ENCODE measurements at places on chromosomes 3 and 15.
A peak's percentile ranks its signal among the peaks of the same experiment; 100 is the strongest.

GRCh38 chr3:150544726-150545125 lies 1.6 kb downstream of the SERP1 start:
- no peaks in the 10 kb centered on the region for H3K27me3 ChIP-seq
- H3K27ac ChIP-seq: peak overlapping the region; percentile 99
- no peak for DNase-seq
- peak overlapping the region; percentile 24 for H3K4me3 ChIP-seq

- H3K4me1 ChIP-seq: no peaks in the 10 kb centered on the region
- no peaks in the 10 kb centered on the region for H3K27me3 ChIP-seq
- H3K4me3 ChIP-seq: no peak overlapping the region
- no peaks in the 10 kb centered on the region for H3K36me3 ChIP-seq
- DNase-seq: no peak
- no peak overlapping the region for H3K27ac ChIP-seq
Measured at GRCh38 chr3:94359996-94360395, 297.1 kb downstream of the NSUN3 start.

- H3K4me3 ChIP-seq: no peak overlapping the region
- H3K27me3 ChIP-seq: peaks cover 14% of the 10 kb centered on the region
- no peaks in the 10 kb centered on the region for H3K36me3 ChIP-seq
- H3K27ac ChIP-seq: no peak overlapping the region
- no peak for DNase-seq
Measured at GRCh38 chr15:33190539-33190938, 4.0 kb downstream of the FMN1 start.

DNA sequence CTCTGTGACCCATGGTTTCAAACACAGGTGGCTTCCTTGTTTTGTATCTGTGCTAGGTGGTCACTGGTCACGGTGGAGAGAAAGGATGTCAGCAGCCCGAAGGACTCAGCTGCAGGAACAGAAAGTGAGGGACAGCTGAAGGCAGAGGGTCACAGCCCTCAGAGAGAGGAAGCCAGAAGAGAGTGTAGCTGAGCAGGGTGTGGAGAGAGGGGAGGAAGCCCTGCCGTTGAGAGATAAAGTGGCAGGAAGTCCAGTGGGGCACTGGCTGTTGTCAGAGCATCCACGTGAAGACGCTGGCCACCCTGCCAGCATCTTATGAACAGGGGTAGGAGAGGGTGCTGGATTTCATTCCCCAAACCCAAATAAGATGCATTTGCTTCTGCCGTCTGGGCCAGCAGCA lies 36.9 kb downstream of the LIMD1 start:
- peaks cover 14% of the 10 kb centered on the region for H3K36me3 ChIP-seq
- no peak for DNase-seq
- H3K4me1 ChIP-seq: peaks cover 37% of the 10 kb centered on the region
- H3K27ac ChIP-seq: peak overlapping the region; percentile 9
- no peaks in the 10 kb centered on the region for H3K27me3 ChIP-seq

DNA sequence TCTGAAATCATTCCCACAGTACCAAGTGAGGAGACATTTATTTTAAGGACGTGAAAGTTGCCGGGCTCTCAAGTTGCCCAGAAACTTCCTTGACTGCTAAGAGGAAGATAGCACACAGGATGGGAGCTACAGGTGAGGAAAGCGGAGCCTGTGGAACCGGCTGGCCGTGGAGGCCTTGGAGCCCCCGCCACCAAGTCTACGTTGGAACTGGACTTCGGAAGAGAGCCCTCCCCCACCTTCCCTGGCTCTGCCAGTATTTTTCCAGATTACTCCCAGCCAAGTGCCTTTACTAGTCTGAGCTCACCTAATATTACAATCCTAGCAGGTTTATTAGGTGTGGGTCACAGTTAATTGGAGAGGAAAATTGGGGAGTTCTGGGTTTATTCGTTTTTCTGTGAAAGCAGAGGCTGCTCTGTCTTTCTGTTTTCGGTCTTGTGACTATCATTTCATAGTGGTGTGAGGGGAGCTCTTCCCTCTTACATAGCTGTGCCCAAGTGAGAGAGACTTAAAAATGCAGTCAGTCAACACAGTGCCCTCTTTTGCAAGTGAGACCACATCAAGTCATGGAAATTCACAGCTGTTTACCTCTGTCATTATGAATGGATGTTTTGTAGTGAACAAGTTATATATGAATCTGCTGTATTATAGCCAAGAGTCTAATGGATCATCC lies 6.8 kb downstream of the BOC start:
- DNase-seq: no peak
- H3K4me1 ChIP-seq: no peaks in the 10 kb centered on the region
- H3K36me3 ChIP-seq: no peaks in the 10 kb centered on the region
- H3K27ac ChIP-seq: no peak overlapping the region

DNA sequence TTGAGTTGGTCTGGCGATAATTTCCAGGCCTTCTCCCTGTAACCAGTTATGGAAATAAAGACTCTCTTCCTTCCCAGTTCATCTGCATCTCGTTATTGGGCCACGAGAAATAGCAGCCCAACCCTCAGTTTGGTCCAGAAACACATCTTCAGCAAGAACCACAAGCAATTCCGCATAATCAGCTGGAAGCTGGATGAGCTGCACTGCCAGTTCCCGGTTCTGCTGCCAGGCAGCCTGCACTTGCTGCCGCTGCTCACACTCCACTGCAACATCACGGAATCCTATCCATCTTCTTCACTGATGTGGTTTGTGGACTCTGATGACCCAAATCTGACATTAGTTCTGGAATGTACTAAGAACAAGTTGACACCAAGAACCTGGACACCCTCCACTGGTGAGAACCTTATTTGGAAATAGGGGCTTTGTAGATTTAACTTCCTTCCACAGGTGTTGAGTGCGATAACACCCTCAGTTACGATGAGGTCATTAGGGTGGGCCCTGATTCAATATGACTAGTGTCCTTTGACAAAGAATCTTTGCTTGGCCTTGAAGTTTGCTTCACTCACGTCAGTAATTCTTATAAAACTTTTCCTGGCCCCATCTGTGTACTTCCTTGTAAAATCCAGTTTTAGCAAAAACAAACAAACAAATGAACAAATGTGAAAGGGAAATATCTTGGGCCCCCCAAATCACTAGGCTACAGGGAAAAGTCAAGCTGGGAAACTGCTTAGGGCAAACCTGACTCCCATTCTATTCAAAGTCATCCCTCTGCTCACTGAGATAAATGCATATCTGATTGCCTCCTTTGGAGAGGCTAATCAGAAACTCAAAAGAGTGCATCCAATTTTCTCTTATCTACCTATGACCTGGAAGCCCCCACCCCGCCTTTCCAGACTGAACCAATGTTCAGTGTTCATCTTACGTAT lies 221.9 kb upstream of the PROK2 start:
- H3K27ac ChIP-seq: no peak overlapping the region
- peaks cover 9% of the 10 kb centered on the region for H3K27me3 ChIP-seq
- DNase-seq: no peak
- no peaks in the 10 kb centered on the region for H3K36me3 ChIP-seq

DNA sequence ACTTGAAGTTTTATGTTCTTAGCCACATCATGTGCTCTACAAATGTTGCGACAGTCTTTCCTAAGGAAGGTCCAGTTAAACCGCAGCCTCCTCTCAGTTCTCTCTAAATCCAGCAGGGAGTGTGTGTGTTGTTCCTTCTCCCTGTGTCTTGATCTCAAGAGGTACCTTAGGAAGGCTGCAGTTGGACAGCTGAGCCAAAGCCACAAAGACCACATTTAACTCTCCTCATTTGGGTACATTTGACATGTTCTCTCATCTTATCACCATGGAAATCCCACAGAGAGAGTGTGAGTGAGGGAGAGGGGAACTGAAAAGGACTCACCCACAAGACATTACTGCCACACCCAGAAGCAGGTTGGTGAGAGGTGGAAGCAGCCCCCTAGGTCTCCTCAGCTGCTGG lies 79.5 kb downstream of the CD200R1L start:
- H3K4me1 ChIP-seq: peaks cover 28% of the 10 kb centered on the region
- no peak overlapping the region for H3K4me3 ChIP-seq
- peak; percentile 19 for DNase-seq
- no peaks in the 10 kb centered on the region for H3K36me3 ChIP-seq

DNA sequence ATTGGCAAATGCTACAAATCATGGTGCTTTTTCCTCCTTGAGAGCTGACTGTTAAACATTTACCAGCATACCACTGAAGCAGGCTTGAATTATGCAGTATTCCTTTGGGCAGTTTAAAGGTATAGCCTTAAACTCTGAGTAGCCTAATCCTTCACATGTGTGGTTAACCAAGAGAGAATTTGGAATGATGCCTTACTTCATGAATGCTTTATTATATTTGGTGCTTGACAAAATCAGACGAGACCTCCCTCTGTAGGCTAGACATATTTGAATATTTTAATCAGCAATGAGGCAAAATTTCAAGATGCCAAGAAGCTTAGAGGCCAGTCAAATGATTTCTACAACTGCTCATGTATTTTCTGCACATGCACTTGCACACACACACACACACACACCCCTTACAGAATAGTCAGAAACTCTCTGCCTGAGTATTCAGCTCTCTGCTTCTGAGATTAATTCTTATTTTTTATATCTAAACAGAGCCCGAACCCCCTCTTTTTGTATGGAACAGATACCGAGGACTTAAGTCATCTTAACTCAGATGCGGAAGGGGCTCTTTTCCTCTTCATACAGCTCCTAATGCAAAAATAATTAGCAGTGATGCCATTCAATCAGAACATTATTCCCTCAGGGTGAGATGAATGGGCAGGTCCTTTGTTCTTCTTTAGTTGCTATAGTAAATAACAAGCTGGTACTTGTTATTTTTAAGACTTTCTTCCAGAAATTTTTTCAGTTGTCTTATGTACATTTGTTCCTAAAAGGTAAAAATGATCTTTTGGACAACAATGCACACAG lies 195.5 kb upstream of the TMC3 start:
- H3K4me3 ChIP-seq: no peak overlapping the region
- H3K4me1 ChIP-seq: no peaks in the 10 kb centered on the region
- no peaks in the 10 kb centered on the region for H3K36me3 ChIP-seq
- DNase-seq: no peak
- H3K27me3 ChIP-seq: peaks cover 7% of the 10 kb centered on the region
